ENCODE measurements at places on chromosomes 6 and 20. TPM values are rescaled to one million over a fixed set of nuclear protein-coding genes. Genes with fewer than 3 reads are reported as not detected.

Gene CLVS2
- total RNA-seq = 0.15 TPM

Gene LY6G5B
- total RNA-seq = 16.3 TPM

Gene EYA2
- total RNA-seq = 4.0 TPM

DNA sequence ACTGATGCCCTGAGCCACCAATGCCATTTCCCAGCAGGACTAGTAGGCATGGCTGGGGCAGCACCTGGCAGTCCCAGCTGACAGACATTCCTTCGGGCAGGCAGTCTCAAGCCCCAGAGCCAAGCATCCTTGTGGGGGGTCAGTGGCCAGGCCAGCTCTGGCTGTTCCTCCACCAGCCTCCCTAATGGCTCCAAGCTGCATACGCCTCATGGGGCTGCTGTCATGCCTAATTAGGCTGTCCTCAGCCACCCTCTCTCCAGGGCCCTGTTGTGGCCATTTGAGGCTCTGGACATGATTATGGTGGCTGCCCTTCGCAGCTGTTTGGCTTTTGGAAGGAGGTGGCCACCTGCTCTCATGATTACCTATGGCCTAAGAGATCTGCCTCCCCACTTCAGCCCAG, 79.4 kb downstream of the DLGAP4 start:
- DNase-seq = no peak

- DNase-seq = no peak
Observed at GRCh38 chr6:89162047-89162371, 16.2 kb downstream of the PM20D2 start.

DNA sequence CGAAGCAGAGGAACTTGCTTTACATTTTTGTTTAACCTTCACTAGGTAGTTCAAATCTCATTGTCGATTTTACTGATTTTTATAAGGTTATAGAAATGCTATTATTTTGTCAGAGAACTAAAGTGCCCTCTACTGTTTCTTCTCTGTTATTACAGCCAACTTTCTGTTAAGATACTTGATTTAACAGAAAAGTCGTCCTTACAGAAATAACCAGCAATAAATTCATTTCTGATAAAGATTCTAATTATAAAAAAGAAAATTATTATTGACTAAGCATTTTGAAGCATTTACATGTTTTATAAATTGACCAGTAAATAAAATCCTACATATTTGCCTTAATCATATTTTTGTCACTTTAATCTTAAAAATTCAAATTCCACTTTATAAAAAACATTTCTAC, 60.8 kb downstream of the OGFRL1 start:
- DNase-seq = no peak

DNA sequence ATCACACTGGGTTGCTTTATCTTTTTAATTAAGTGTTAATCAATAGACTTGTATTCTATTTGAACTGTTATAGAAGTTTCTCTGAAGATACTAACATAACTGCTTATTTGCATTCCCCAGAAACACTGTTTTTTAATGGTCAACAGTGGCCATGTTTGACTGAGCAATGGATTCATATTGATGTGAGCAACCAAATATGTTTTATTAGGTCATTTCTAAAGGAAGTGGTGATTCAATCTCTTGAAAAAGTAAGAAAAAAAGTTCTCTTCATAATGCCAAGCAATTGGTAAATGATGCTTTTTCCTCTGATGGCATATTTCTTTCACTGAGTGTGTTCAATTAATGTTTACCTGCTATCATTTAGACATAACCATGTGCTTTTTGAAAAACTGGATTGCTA, 593.0 kb upstream of the CITED2 start:
- no peak for DNase-seq

- DNase-seq = no peak
Observed at GRCh38 chr6:79399499-79399898, 137.7 kb downstream of the LCA5 start.

DNA sequence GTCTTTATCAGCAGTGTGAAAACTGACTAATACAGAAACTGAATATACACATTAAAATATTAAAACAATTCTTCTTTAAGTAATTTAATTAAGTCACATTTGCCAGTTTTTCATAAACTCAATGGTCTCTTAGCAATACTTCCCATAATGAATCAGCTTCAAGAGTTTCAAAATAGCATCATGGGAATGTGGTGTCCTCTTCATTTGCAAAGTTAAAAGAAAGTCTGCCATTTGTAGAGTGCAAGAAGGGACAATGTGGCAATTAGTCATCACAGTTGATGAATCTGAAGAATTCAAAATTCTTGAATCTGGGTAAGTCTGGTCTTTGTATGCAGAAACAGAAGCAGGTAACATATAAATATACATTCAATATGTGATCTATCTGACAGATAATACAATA, 38.7 kb downstream of the SYNE1 start:
- DNase-seq = no peak

DNA sequence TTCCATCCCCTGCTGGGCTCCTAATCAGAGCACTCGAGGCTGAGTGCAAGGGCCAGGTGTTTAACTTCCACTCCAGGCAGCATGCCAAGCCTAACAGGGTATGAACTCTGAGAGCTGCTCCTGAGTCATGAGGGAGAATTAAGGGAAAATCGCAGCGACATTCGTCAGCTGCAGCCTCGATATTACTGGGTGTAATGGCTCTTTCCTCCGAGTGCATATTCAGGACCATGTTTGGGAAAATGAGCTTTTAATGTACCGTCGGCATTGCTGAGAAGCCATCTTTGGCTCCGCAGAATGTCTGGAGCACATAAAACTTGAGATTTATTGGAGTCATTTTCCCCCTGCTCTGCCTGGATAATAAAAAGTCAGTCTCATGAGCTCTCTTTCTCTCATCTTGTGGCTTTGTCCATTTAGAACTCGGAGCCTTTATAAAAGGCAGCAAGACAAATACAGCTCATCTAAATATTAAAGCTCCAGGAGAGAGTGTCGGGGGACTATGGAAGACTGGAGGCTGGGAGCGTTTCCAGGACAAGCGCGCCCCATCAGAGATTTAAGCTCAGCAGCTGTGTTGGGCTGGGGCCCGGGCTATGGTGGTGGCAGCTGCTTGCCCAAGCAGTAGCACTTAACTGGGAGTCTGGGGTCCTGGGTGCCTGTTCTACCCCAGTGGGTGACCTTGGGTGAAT, 103.7 kb downstream of the TOX2 start:
- DNase-seq = no peak

DNA sequence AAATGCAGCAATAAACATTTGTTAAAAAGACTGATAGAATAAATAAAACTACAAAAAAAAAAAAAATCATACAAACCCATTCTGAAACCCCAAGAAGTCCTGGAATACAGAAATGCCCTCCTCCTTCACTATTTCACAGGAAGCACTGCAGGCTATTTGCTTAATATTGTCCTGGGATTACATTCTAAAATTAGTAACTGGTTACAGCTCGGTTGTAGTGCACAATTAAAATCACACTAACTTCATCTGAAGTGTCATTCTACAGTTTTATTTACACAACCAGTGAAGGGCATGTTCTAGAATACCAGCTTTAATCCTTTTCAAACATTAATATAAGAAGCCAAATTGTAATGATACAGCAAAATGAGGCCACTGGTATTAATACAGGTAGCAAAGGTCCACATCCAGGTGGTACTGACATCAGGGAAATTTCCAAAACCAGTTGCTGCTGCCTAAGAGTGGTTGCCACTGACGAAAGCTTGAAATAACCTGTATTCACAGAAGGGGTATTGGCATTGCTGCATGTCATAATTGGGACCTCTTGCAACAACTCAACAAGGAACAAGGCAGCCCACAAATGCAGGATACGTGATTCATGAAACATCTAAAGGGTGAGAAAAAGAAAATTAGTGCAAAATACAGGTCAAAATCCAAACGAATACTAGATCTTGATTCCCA, 26.9 kb downstream of the AKIRIN2 start:
- DNase-seq = no peak

GRCh38 chr20:47334022-47334551, 22.4 kb downstream of the ZMYND8 start:
- DNase-seq = no peak
